GM13976 (cell line): ENCODE measurements at places on chromosomes 5 and 9.

GRCh38 chr5:43497311-43498104 lies 13.8 kb upstream of the TMEM267 start:
- no peak for DNase-seq

DNA sequence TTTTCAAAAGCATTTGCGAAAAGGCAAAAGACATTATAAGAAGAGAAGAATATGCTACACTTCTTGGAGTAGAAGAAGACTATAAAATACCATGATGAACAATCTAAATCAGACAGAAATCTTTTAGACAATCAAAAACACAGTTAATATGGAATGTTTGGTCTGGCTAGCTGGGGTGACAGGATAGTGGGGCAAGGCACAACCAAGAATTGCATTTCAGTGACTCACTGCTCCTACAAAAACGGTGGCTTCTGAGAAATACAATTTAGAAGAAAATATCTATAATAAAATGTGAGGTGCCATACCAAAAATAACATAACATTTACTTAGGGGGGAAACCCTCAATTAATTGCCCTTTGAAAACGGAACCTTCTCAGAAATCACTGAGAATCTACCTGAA lies 363.4 kb downstream of the NPR3 start:
- no peak for DNase-seq

DNA sequence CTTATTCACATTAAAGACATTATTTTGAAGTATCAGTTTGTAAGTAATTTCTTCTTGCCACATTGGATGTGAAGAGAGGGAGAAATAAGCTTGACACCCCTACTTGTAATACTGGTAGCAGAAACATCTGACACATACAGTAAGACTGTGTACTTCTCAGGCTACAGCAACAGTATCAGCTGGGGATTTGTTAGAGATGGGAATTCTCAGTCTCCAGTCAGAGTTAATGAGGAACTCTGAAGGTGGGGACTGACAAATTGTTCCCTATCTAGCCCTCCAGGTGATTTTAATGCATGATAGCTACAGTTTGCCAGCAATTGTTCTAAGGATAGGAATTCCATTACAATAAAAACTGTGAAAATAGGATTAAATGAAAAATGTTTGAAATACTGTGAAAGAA lies 524.8 kb downstream of the PRR16 start:
- DNase-seq, result no peak

- DNase-seq, result no peak
These were observed 9.0 kb upstream of the ZSWIM6 start for GRCh38 chr5:61322738-61323725.

- no peak for DNase-seq
These were observed 44.4 kb downstream of the AK8 start for GRCh38 chr9:132833550-132834121.

DNA sequence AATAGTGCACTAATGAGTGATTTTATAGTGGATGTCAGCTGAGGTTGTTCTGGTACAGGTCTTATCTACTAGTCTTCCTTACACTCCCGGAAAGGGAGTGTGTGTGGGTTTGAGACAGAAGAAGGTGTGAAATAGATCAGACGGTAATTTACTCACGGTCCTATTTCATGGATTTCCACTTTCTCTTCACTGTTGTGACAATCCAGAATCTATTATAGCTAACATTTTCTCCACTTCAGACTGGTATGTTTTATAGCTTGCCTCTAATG lies 7.0 kb upstream of the C9 start:
- no peak for DNase-seq

GRCh38 chr9:125190361-125190801 lies 778 bp upstream of the PPP6C start:
- DNase-seq, result peak; percentile 34

DNA sequence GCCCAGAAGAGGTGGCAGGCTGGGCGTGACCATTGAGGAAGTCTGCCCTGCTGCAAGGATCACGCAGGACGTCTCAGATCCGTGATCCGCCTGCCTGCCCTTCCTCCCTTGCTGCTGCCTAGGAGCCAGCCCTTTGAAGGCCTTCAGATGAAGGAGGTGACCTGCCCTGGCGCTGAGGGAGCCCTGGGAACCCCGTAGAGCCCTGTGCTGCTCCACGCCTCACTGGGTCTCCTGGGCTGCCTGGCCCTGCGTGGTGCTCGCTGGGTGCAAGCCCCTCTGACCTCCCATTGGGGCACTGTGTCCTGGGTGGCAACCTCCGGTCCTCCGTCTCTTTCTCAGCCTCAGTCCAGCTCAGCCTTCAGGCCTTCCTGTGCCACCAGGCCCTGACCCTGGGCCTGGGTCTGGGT lies 295.3 kb upstream of the IRX4 start:
- DNase-seq, result no peak

DNA sequence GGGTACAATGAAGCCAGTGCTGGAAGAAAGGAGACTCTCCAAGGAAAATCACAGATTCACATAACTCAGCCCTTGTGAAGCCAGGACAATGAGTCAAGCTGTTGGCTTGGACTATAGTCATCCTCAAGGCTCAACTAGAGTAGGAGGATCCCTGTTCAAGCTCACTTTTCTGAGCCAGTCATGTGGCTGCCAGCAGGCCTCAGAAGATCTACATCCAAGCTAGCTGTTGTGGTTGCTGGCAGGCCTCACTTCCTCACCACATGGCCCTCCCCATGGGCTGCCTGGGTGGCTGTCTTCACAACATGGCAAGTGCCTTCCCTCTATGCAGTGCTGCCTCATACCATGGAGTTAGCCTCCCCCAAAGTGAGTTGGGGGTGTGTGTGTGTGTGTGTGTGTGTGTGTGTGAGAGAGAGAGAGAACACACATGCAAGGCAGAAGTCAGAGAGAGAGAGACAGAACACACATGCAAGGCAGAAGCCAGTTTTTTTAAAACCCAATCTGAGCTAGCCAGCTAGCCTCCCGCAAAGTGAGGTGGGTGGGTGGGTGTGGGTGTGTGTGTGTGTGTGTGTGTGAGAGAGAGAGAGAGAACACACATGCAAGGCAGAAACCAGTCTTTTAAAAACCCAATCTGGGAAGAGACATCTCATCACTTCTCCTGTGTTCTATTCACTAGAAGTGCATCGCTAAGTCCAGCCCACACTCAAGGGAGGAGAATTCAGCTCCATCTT lies 17.1 kb downstream of the SCAI start:
- peak; percentile 70 for DNase-seq

DNA sequence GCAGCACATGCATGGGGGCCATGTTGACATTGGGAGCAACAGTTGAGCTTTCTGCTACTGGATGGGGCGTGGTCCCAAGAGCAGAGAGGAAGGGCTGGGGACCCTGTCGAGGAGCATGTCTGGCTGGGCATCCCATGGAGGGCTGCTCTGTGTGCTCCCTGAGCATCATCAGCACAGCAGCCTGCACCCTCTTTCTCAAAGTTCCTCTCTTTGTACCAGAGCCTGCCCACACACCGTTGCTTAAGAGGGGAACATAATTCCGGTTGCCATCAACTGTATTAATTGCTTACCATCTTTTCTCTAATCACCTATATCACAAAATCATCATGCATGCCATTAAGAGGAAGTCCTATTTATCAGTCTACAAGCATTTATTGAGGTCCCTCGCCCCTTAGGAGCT lies 55.2 kb upstream of the DIRAS2 start:
- DNase-seq, result no peak

- no peak for DNase-seq
These were observed 1238.0 kb upstream of the NUDT12 start for GRCh38 chr5:104800440-104801048.

DNA sequence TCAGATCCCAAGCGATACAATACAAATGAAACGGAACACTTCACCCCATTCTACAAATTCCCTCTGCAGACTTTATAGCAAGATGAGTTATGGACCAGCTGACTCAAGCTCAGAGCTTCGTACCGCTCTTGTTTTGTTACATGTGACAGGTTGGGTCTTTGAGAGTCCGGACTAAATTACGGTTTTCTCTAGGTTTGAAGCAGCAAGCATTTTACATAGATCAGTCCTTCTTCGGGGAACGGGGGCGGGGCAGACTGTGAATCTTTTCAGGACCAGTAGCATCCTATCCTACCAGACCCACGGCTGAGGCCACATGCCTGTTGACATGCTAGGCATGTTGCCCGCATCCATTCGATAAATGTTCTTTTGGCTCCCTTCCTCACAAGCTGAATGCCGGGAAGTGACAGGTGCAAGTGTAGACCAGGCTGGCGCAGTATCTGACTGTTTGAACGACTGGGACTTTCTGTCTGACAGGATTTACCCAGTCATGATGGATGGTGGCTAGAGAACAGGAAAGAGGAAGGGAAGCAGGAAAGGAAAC lies 811.0 kb upstream of the GRAMD2B start:
- no peak for DNase-seq

DNA sequence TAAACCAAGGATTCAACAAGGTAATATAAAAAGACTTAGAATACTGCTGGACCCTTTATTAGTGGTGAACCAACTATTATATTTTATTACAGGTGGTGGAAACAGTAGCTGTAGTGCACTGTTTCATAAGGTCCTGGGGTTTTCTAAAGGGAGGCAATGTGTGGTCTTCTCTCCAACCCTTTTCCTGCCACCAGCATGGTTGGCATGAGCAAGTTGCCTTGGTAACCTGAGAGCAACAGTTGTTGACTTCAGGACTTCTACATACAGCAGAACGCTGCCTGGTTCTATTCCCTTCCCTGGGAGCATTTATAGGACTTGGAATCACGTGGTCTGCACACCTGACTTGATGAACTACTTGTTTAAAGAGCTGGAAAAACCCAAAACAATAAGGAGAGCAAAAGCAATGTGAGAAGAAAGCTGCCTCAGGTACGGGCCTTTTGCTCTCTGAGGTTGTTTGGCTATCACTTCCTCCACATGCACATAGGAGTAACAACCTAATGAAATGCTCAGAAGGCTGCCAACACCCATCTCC lies 81.1 kb upstream of the RAI14 start:
- no peak for DNase-seq

DNA sequence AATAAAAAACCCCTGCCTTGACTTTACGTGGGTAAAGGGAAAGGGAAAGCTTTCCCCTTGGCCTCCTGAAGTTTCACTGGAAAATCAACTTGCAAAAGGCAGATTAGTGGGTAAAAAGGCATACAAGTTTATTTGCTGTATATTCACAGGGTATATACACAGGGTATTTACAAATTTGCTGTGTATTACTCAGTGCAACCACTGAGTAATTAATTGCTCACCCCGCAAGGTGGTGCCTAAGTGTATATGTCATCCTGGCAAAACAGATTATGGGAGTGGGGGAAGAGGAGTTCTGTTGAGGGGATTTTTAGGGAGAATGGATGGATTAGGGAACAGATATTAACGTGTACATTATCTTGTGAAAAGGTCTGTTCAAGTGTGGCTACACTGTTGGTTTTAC lies 7.1 kb upstream of the RARS1 start:
- no peak for DNase-seq

DNA sequence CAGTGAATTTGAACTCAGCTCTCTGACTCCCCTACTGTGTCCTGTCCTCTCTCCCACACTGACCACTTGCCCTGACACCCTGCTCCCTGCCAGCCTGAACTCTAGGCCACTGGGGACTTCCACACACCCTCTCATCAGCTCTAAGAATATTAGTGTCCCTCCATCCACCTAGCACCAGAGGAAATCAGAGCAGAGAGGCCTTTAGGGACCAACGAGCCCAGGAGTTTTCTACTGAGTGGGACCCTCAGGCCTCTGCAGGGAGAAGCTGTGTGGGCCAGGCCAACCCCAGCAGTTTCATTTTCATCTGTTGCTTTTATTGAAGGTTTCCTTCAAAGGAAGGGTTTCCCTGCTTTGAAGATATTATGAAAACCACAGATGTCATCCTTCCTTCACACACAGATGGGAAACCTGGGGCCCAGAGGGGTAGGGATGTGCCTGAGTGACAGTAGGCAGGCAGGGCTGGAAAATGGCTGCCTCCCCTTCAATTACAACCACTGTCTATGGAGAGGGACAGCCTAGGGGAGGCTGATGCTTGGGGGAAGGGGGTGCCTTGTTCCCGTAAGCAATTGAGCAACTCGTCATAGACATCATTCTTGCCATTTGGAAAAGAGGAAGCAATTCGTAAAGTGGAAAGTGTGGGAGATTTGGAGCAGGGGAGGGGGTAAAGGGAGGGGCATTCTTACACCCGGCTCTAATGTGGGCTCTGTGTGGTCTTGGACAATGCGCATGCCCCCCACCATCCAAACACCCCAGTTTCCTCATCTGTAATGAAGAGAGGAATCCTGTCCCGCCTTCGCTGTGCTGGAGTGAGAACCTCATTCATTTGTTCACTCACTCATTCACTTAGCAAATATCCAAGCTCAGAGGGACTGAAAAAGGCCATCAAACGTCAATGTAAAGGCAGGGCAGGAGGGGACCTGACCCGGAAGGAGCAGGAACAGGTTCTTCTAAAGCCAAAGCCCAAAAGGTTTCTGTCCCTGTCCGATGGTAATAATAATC lies 3.9 kb downstream of the GLIPR2 start:
- no peak for DNase-seq
